Activated CD8-positive, alpha-beta memory T cell treated with anti-CD3 and anti-CD28 coated beads, Interleukin-2, amount 50 U/mL, for 48 hours (primary cell): ENCODE measurements at places on chromosomes 12 and 14.

DNA sequence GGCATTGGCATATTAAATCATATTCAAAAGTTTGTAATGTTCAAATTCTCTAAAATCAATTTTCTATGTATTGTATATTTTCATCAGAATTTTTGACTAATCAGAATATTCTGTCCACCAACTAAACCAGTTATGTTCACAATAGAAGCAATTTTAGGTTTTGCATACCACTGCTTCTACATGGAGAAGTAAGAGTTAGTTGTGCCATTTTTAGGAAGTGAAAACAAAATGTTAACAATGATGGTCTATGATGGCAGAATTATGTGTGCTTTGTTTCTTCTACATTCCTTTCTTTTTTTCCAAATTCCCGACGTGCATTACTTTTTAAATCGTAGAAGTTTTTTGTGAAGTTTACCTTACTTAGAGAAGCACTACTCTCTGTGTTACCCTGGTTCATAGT is 29.5 kb downstream of the ABHD12B start:
- DNase-seq = no peak

DNA sequence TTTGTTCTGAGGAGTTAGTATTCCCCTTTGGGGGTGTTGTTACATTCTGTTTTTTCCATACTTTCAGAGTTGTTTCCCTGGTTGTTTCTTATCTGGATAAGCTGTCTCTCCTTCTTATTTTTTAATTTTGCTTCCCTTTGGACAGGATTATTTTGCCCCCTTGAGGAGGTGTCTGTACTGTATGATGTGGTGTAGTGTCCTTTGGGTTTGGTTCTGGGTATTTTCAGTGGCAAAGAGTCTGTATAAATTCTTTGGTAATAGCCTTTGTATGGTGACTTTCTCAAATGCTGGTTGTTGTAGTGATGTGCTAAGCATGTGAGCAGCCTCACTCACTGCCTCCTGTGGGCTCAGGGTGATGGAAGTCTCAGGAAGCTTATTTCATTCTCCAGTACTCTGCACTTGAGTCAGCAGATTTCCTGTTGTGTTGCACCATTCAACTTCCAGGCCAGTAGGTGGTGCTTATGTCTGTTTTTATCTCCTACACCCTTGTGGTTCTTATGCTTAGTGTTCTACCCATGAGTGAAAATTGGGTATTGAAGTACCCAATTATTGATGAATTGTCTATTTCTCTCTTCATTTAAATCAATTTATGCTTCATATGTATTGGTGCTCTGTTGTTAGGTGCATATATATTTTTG is 103.3 kb upstream of the PMCH start:
- DNase-seq = no peak

DNA sequence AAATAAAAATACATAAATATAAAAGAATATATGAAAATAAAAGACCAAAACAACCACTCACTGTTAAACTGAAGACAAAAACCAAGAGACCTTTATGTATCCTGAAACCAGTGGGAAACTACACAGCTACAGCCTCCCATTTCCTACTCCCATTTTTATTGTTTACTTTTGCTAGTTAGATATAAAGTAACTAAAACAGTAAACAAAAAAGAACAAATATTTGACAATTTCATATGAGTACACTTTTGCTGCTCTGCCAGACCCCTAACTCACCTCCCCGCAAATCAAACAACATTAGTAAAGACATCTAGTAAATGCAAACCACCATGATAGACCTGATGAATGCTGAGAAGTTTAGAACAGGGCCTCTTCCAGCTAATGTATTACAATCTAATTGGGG is 97.1 kb downstream of the BCL2L14 start:
- no peak for DNase-seq

DNA sequence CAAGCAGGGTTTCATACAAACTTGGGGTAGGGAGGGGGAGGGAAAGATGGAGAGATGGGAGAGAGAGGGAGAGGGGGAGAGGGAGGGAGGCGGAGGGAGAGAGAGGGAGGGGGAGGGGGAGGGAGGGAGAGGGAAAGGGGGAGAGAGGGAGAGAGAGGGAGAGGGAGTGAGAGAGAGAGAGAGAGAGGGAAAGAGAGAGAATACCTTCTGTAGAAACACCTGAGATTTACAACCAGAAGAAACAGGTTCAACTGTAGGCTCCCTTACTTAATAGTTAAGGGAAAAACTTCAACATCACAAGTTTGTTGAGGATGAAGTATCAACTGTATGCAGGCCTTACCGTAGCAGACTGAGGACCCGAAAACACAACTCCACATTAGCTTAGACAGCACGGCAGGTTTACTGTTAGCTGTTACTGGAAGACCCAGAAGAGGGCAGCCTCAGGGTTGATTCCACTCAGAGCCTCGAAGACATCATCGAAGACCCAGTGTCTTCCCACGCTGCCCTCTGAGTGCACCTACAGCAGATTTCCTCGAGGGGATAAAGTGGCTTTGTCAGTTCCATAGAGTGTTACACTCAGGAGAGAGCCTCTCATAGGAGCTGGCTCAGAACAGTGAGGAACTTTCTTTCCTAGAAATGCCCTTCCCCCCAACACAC is 72.4 kb downstream of the NT5DC3 start:
- no peak for DNase-seq

GRCh38 chr12:25843976-25844375 is 114.5 kb upstream of the RASSF8 start:
- DNase-seq = no peak

- no peak for DNase-seq
Measured at GRCh38 chr12:54392485-54393206, 8.1 kb upstream of the ZNF385A start.

GRCh38 chr14:68390741-68391140 is 402.1 kb downstream of the ZFP36L1 start:
- DNase-seq = no peak

GRCh38 chr12:94954029-94954685 is 49.3 kb downstream of the NDUFA12 start:
- DNase-seq = no peak
